ENCODE measurements at places on chromosomes 16 and 17.

GRCh38 chr17:77946900-77947645, 11.4 kb upstream of the TNRC6C start:
- no peak for DNase-seq

DNA sequence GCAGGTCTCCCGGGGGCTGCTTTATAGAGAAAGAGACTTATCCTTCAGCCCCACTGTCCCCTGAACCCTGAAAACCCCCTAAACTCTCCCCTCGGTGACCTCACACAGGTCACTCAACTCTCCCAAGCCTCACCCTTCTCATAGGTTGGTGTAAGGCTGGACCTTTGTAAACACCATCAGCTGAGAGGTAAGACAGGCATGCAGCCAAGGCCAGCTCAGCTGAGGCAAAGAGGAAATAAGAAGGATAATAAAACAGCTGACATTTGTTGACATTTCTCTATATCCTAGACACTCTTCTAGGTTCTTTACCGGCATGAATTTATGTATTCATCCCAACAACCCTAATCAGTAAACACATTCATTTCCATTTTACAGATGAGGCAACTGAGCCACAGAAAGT, 134.3 kb downstream of the CCT6B start:
- no peak for DNase-seq

GRCh38 chr16:27768651-27769272, 218.8 kb downstream of the KATNIP start:
- no peak for DNase-seq

- DNase-seq: no peak
Observed at GRCh38 chr16:70294385-70295025, 4.5 kb upstream of the DDX19B start.

- no peak for DNase-seq
Observed at GRCh38 chr16:60214311-60214710, 1480.2 kb upstream of the GOT2 start.

GRCh38 chr16:55044201-55044975, 113.7 kb downstream of the IRX5 start:
- no peak for DNase-seq

DNA sequence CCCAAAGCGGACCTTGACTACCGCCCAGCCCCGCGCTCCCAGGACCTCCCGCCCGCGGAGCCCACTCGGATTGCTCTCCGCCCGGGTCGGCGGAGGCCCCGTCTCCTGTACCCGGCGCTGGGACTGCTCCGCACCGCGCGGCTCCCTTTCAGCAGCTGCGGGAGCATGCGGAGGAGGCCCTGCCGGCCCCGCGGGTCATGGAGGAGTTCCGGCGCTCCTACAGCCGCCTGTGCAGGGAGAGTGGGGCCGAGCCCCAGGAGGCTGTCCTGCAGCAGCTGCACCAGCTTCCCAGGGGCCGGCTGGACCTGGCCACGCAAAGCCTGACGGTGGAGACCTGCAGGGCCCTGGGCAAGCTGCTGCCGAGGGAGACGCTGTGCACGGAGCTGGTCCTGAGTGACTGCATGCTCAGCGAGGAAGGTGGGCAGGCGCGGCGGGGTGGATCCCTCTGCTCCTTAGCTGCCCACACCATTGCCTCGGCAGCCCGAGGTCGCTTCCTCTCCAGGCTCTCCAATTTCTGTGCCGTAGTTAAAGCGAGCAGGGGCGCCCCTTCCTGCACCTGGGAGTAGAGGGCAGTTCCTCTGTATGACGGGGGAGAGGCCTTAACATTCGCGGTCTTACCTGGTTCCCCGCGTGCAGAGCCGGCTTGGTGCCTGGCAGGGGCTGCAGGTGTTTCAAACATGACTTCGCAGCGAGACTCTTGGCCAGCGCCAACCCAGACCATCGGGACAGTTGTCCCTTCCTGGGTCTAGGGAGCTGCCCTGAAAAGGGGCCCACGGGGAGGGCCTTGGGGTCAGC, 539 bp downstream of the LRRC45 start:
- peak; percentile 20 for DNase-seq

- DNase-seq: no peak
Observed at GRCh38 chr17:40443988-40444899, 994 bp downstream of the IGFBP4 start.

DNA sequence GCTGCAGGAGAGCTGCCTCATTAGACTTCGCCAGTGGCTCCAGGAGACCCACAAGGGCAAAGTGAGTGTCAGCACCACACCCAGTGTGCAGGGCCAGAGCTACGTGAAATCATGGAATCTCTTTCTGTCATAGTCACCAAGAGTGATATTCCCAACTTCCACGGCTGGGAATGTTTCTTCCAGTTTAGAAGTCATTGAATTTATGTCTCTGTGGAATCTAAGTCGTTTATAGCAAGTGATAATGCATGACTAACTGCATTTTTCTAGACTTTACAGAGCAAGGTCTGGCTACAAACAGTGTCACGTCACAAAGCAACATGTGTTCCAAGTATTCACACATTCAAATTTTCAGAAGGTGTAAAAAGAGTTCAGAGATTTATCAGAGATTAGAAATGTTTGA, 55.5 kb downstream of the SEC14L1 start:
- no peak for DNase-seq

- peak; percentile 89 for DNase-seq
Observed at GRCh38 chr16:85554114-85554888, 58.8 kb upstream of the GSE1 start.

- no peak for DNase-seq
Observed at GRCh38 chr17:76236603-76237002, 3.7 kb downstream of the RNF157 start.

- DNase-seq: peak; percentile 85
Observed at GRCh38 chr17:44970136-44970741, 2.1 kb upstream of the C1QL1 start.

DNA sequence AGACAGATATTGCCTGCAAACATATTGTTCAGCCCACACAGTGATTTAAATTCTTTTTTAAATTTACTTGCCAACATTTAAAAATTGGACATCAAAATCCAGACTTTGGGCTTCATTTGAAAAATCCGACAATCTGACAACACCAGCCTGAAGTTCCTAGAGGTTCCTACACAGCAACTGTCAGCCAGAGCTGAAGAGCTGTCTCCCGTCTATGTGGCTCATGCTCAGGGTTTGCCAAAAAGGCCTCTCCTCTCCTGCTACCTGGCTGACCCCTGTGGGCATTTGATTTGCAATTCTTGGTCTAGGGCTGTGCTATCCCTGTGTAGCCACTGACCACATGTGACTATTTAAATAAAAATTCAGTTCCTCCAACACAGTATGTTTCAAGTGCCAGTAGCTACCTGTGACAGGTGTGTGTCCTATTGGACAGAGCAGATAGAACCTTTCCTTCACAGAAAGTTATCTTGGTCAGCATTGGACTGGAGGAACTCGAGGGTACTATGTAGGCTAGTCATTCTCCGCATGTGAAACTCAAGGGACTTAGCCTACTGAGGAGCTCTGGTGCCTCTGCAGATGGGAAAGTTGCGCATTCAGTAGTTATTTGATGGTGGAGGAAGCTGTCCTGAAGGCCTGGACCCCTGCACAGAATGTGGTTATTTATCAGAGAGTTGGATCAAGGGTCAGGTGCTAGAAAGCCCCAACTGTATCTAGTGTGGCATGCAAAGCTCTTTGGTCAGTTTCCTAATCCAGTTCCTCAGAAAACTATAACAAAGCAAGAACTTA, 2.7 kb downstream of the LYRM1 start:
- DNase-seq: no peak

GRCh38 chr17:57261084-57261461, 4.8 kb downstream of the MSI2 start:
- no peak for DNase-seq

DNA sequence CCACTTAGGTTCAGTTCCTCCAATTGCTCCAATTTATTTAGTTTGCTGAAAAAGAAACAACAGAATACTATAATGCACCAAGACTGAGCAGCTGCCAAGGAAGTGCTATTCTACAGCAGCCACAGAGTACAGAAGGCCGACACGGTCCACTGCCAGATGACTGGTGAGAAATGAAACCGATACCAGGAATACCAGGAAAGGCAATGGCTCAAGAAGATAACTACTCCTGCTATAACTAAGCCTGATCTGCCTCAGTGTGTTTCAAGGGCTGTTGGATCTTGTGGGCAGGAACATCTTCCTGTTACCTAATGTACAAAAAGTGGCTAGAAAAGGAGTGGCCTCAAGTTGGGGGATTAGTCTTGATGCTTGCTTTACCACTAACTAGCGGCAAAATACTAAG, 32.8 kb downstream of the MARVELD3 start:
- DNase-seq: peak; percentile 82

GRCh38 chr16:87185308-87185707, 131.9 kb downstream of the C16orf95 start:
- DNase-seq: no peak

DNA sequence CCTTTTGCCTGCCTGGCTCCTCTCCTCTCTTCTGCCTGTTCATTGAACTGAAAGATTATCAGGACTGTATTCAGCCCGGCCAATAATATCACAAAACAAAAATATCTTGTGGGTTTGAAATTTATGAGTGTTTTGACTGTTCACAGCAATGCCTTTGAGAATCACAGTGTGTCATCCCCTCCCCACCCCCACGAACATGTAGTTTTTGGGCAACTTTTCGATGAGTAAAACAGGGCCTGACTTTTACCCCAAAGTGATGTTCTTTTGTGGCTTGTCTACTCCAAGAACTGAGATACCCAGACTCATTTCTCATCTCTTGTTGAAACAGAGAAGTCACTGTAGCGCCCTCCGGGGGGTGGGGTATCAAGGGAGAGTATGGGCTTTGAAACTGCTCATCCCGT, 675.7 kb downstream of the WWOX start:
- no peak for DNase-seq

GRCh38 chr17:69605571-69605970, 191.1 kb downstream of the MAP2K6 start:
- no peak for DNase-seq

GRCh38 chr17:1315891-1316403, 36.5 kb downstream of the TRARG1 start:
- no peak for DNase-seq

GRCh38 chr16:397135-397661, at the start of gene NME4:
NME4 (plus strand) TSS chr16:397199; CDS start chr16:397223, 24 bp downstream.
- peak; percentile 41 for DNase-seq

GRCh38 chr16:8892101-8892575, 10.0 kb downstream of the LITAFD start:
- DNase-seq: no peak

All from ACHN (cell line).